Gastrocnemius medialis (tissue), 4 donors: ENCODE measurements at places on chromosomes 1 and 21. TPM values are rescaled to one million over a fixed set of nuclear protein-coding genes. Genes with fewer than 3 reads are reported as not detected.

GRCh38 chr1:219751870-219752507 is 139.1 kb upstream of the ZC3H11B start:
- DNase-seq = no peak
- H3K36me3 ChIP-seq = no peaks in the 10 kb centered on the region
- H3K27me3 ChIP-seq = no peaks in the 10 kb centered on the region
- no peaks in the 10 kb centered on the region for H3K4me1 ChIP-seq
- no peak overlapping the region for H3K27ac ChIP-seq

The S100A3 gene
- total RNA-seq = not detected

- H3K27me3 ChIP-seq = no peaks in the 10 kb centered on the region
- peaks cover 19% of the 10 kb centered on the region for H3K4me1 ChIP-seq
- no peak overlapping the region for H3K27ac ChIP-seq
- no peaks in the 10 kb centered on the region for H3K36me3 ChIP-seq
- no peak overlapping the region for H3K4me3 ChIP-seq
Measured at GRCh38 chr1:161763522-161764098, 2.5 kb upstream of the ATF6 start.

- no peaks in the 10 kb centered on the region for H3K36me3 ChIP-seq
- no peak overlapping the region for H3K4me3 ChIP-seq
- H3K27me3 ChIP-seq = no peaks in the 10 kb centered on the region
- no peaks in the 10 kb centered on the region for H3K4me1 ChIP-seq
- no peak overlapping the region for H3K27ac ChIP-seq
Measured at GRCh38 chr1:69551476-69552324, 16.0 kb upstream of the LRRC7 start.

The TNFRSF18 gene
- total RNA-seq = not detected

DNA sequence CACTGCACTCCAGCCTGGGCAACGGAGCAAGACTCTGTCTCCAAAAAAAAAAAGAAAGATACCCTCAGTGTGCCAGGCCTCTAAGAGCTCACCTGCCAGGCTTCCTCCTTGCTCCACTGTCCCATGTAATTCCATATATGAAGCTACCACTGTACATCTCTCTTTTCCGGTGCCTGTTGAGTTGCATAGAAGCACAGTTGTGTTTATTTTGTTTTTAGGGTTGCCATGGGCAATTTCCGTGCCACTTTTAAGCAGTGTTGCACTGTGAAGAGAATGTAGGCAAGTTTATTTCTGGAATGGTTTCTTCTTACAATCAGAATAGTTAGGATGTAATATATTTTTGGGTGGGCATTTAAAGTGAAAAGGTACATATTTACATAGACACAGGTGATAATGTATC is 23.3 kb downstream of the MR1 start:
- H3K36me3 ChIP-seq = no peaks in the 10 kb centered on the region
- H3K4me1 ChIP-seq = peaks cover 37% of the 10 kb centered on the region
- no peaks in the 10 kb centered on the region for H3K27me3 ChIP-seq
- H3K27ac ChIP-seq = peak overlapping the region; percentile 53
- no peak for DNase-seq

DNA sequence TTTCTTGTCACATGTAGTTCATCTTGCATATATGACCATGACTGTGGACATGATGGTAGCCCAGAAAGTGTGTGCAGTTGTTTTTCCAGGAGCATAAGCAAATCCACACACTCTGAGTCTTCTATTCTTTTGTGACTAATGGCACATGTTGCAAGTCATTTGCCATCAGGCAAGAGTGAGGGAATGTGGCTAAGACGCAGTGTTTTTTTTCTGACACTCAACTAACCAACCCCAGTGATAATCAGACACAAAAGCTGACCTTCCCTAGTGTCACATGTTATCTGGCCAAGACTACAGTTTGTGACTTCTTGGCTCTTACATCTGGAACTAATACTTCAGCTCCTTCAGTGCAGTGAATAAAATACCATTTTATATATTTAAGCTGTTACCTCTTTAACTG is 108.8 kb downstream of the ITSN1 start:
- no peak overlapping the region for H3K27ac ChIP-seq
- no peak for DNase-seq

DNA sequence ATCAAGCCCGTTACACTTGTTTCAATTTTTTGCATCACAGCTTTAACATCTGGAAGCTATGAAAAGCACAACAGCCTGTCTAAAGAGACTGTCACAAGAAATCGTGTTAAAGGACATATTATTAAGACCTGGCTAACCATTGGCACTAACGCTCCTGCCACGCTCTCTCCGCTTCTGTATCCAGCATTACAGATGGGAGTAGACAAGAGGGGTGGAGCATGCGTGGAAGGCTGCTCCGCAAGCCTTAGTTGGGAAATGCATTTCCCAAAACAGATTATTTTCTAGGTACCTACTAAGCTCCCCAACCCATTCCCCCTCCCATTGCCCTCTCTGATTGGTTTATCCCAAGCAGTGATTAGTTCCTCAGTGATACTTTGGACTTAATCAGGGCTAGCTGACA is 72.4 kb downstream of the NTNG1 start:
- H3K36me3 ChIP-seq = no peaks in the 10 kb centered on the region
- H3K27ac ChIP-seq = no peak overlapping the region
- no peak for DNase-seq

DNA sequence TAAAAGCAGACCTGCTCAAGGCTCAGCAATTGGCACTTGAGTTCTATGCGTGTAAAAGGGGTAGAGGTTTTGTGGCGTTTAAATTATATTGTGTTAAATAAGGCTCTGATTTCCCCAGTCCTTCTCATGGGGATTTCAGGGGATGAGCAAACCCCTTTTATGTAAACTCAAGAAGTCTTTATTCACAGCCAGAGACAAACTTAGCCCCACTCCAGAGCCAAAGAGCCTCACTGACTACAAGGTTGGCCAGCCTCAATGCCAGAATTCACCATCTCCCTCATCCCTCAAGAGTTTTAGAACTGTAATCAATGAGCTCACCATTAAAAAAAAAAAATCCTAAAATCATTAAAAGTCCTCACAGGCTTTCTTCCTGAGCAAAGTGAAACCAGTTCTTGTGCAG is 107.8 kb downstream of the SLC30A10 start:
- H3K4me3 ChIP-seq = no peak overlapping the region
- H3K36me3 ChIP-seq = no peaks in the 10 kb centered on the region
- H3K27me3 ChIP-seq = no peaks in the 10 kb centered on the region

- no peak for DNase-seq
- H3K27ac ChIP-seq = no peak overlapping the region
- no peaks in the 10 kb centered on the region for H3K36me3 ChIP-seq
- no peak overlapping the region for H3K4me3 ChIP-seq
Measured at GRCh38 chr1:20376880-20377494, 86.3 kb downstream of the VWA5B1 start.

DNA sequence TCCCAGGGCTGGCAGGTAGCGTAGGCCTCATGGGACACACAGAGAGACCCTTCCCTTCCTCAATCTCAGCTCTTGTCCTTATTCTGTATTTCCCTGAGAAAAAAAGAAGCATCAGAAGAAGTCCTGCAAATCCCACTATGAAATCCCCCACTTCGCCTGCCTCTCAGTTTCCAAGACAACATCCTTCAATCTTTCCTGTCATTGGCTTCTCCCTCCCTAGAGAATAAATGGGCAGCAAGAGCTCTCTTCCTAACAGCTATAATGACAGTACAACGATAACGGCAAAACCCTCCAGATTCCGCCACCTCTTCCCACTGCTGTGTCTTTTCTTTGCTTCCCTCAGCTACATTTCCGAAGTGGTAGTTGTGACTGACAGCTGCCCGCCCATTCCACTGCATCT is 41.6 kb upstream of the NTPCR start:
- DNase-seq = no peak
- H3K27me3 ChIP-seq = no peaks in the 10 kb centered on the region

GRCh38 chr1:115351143-115351542 is 13.1 kb upstream of the NGF start:
- DNase-seq = no peak
- no peaks in the 10 kb centered on the region for H3K36me3 ChIP-seq
- no peaks in the 10 kb centered on the region for H3K4me1 ChIP-seq
- no peak overlapping the region for H3K4me3 ChIP-seq
- H3K27ac ChIP-seq = no peak overlapping the region

The LCE6A gene
- not detected for total RNA-seq

GRCh38 chr1:197140121-197140520 is 6.3 kb downstream of the ASPM start:
- H3K27me3 ChIP-seq = no peaks in the 10 kb centered on the region
- no peak overlapping the region for H3K4me3 ChIP-seq
- H3K27ac ChIP-seq = no peak overlapping the region
- no peak for DNase-seq
- H3K36me3 ChIP-seq = no peaks in the 10 kb centered on the region

DNA sequence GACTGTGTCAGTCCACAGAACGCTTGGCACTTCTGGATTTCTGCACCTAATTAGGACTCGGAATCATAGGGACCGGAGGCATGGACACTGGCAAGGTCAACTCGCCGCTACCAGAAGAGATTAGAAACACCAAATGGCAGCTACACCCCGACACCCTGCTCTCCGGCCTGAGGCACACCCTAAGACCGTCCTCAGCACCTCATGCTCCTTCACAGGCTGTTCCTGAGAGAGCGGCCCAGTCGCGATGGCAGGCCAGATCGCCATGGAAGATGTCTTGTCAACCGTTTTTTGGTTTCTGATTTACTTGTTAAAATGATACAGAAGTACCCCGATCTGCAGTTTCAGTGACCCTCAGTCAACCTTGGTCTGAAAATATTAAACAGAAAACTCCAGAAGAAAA is 46.8 kb downstream of the NPHP4 start:
- no peaks in the 10 kb centered on the region for H3K36me3 ChIP-seq
- H3K27ac ChIP-seq = no peak overlapping the region
- no peaks in the 10 kb centered on the region for H3K4me1 ChIP-seq
- no peak for DNase-seq
- no peaks in the 10 kb centered on the region for H3K27me3 ChIP-seq
- no peak overlapping the region for H3K4me3 ChIP-seq

- no peak overlapping the region for H3K27ac ChIP-seq
- H3K4me3 ChIP-seq = no peak overlapping the region
- no peaks in the 10 kb centered on the region for H3K27me3 ChIP-seq
- no peak for DNase-seq
- H3K36me3 ChIP-seq = no peaks in the 10 kb centered on the region
Measured at GRCh38 chr21:31293986-31294385, 50.1 kb downstream of the TIAM1 start.

DNA sequence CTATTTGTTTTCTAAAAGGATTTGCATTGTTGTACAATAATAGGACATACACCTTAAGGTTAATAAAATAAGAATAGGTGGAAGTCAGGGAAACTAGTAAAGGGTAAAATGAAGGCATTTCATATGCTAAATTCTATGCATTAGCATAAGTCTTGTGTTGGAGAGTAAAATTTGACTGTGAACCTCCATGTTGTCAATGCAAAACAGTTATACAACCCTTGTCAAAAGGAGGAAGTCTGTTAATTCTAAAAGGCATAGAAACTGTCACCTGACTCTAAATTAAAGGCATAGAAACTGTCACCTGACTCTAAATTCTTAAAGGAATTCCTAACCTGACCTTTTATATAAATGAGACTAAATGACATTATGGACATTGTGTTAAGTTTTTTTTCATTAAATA is 291.8 kb downstream of the OLFM3 start:
- H3K36me3 ChIP-seq = no peaks in the 10 kb centered on the region
- H3K4me3 ChIP-seq = no peak overlapping the region
- H3K27ac ChIP-seq = no peak overlapping the region
- DNase-seq = no peak
- H3K27me3 ChIP-seq = no peaks in the 10 kb centered on the region

The DCDC2B gene
- not detected for total RNA-seq

- no peaks in the 10 kb centered on the region for H3K4me1 ChIP-seq
- H3K4me3 ChIP-seq = no peak overlapping the region
- no peak overlapping the region for H3K27ac ChIP-seq
- H3K36me3 ChIP-seq = no peaks in the 10 kb centered on the region
Measured at GRCh38 chr1:115071012-115071664, 18.2 kb downstream of the TSPAN2 start.

DNA sequence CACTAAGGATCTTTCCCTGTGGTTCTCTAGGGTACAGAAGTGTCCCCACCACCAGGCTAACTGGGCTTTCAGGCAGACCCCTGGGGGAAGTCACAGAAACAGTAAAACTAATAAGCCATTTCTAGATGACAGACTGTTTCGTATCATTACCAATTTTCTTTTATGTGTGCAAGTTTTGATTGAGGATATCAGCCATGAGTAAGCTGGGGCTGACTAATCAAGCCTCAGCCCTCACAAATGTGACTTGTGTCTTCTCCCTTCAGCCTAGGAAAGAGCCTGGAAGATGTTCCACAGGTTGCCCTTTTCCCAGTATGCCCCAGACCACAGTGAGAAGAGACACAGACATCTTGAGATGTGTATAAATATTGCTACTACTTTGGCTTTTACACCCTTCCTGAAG is 10.5 kb downstream of the PTGFRN start:
- peaks cover 4% of the 10 kb centered on the region for H3K27me3 ChIP-seq
- H3K4me1 ChIP-seq = peaks cover 6% of the 10 kb centered on the region
- no peak for DNase-seq
- no peak overlapping the region for H3K4me3 ChIP-seq

- no peak overlapping the region for H3K27ac ChIP-seq
- peaks cover 14% of the 10 kb centered on the region for H3K4me1 ChIP-seq
- no peak overlapping the region for H3K4me3 ChIP-seq
- no peaks in the 10 kb centered on the region for H3K27me3 ChIP-seq
Measured at GRCh38 chr21:44966135-44967081, 26.6 kb downstream of the SLX9 start.

- H3K4me3 ChIP-seq = no peak overlapping the region
- H3K4me1 ChIP-seq = no peaks in the 10 kb centered on the region
- no peak for DNase-seq
Measured at GRCh38 chr1:211099393-211099792, 34.6 kb downstream of the KCNH1 start.

- DNase-seq = no peak
- no peaks in the 10 kb centered on the region for H3K36me3 ChIP-seq
- H3K27ac ChIP-seq = no peak overlapping the region
- H3K27me3 ChIP-seq = no peaks in the 10 kb centered on the region
- peaks cover 9% of the 10 kb centered on the region for H3K4me1 ChIP-seq
- H3K4me3 ChIP-seq = no peak overlapping the region
Measured at GRCh38 chr1:89519779-89520358, 4.8 kb upstream of the LRRC8B start.

- H3K36me3 ChIP-seq = no peaks in the 10 kb centered on the region
- no peak overlapping the region for H3K27ac ChIP-seq
- no peak for DNase-seq
- H3K4me3 ChIP-seq = no peak overlapping the region
- H3K27me3 ChIP-seq = no peaks in the 10 kb centered on the region
Measured at GRCh38 chr1:201673093-201673492, 134.2 kb downstream of the NAV1 start.

The NBPF10 gene
- total RNA-seq = 0.97 TPM

GRCh38 chr1:168340781-168341482 is 60.3 kb downstream of the TBX19 start:
- no peak for DNase-seq
- H3K27ac ChIP-seq = no peak overlapping the region
- H3K4me3 ChIP-seq = no peak overlapping the region
- H3K27me3 ChIP-seq = no peaks in the 10 kb centered on the region
- H3K4me1 ChIP-seq = peaks cover 6% of the 10 kb centered on the region

The COL8A2 gene
- 0.67 TPM for total RNA-seq

The SUSD4 gene
- not detected for total RNA-seq
